CD4-positive, alpha-beta T cell treated with Interleukin-2 at 100 ng/mL for 4 hours (primary cell): ENCODE measurements at places on chromosomes 12 and 14.

- DNase-seq = no peak
Measured at GRCh38 chr12:44816446-44817017, 59.6 kb downstream of the NELL2 start.

GRCh38 chr12:53221203-53222080 lies 10.6 kb downstream of the RARG start:
- DNase-seq = peak; percentile 49

- no peak for DNase-seq
Measured at GRCh38 chr14:105394714-105395537, 3.4 kb upstream of the TEX22 start.

- DNase-seq = no peak
Measured at GRCh38 chr12:44038411-44038810, 202.5 kb downstream of the TMEM117 start.

GRCh38 chr14:103849151-103849886 lies 1.9 kb upstream of the PPP1R13B start:
- no peak for DNase-seq

- DNase-seq = no peak
Measured at GRCh38 chr12:132617822-132618682, 524 bp upstream of the P2RX2 start.
